BJ (cell line): ENCODE measurements at places on chromosomes 5 and 9.

DNA sequence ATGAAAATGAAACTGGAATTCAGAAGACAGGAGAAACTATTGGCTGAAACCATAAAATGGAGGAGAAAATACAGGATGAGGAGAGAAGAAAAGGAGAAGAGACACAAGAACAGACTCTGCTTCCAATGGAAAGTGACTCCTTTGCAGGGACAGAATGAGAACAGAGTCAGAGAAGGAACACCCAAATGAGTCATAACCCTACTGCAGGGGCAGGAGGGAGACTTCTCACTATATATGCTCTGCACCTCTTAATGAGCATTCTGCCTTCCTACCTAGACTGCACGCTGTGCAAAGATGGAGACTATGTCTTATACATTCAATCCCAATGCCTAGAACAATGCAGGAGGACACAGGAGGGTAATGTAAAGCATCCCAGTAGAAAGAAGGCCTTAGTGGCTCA, 2.1 kb downstream of the SAXO1 start:
- DNase-seq: no peak

DNA sequence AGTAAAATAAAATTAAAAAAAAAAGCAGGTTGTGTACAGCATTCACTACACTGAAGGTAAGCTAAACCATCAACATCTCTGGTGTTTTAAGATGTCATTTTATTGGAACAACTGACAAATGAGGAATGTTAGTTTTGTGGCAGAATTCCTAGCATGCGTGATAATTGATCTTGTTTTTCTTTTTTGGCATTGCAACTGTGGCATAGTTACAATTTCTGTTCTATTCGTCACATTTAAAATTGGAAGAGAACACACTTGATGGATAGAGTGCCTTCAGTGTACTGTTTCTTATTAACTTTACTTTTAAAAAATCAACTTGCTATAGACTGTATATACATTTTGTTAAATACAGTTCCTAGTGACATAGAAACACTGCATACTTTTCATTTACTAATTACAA, 43.6 kb upstream of the TNFSF15 start:
- no peak for DNase-seq

- DNase-seq: no peak
Observed at GRCh38 chr5:174409070-174409469, 315.3 kb upstream of the MSX2 start.

GRCh38 chr5:77376609-77377300, 115.4 kb downstream of the WDR41 start:
- DNase-seq: no peak

GRCh38 chr5:174935854-174936474, 211.6 kb downstream of the MSX2 start:
- no peak for DNase-seq

GRCh38 chr9:122031776-122032175, 61.3 kb downstream of the TTLL11 start:
- no peak for DNase-seq

DNA sequence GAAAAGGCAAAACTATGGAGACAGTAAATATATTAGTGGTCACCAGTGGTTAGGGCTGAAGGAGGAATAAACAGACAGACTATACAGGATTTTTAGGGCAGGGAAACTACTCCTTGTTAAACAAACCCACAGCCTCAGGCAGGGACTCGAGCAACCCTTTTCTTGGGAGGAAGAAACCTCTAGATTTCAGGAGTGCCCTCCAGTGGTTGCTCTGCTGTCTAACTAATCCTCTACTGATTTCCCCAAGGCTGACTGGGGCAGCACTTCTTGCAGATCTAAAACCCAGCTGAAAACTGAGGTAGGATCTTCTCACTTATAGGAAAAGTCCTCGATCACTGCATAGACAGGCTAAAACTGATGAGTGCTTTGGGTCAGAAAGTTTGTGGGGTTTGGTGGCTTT, 176.8 kb downstream of the ISOC1 start:
- DNase-seq: no peak

DNA sequence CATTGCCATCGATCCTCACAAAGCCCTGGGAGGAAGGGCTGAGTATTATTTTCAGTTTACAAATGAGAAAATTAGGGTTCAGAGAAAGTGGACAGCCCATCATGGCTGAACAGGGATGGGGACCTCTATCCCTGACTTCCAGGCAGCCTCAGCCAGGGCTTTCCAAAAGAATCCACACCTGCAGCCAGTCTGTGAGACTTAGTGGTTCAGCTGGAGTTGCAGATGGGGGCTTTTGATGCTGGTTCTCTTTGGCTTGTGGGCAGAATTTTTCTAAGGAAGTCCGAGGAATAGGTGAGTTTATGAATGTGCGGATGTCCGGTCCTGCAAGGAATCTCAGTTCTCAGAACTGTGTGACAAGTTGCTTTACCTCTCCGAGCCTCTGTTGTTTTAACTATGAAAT, 138.1 kb downstream of the RGS3 start:
- no peak for DNase-seq

GRCh38 chr5:116525674-116526073, 48.9 kb downstream of the SEMA6A start:
- DNase-seq: no peak
